ENCODE measurements at places on chromosomes 13 and 19.

DNA sequence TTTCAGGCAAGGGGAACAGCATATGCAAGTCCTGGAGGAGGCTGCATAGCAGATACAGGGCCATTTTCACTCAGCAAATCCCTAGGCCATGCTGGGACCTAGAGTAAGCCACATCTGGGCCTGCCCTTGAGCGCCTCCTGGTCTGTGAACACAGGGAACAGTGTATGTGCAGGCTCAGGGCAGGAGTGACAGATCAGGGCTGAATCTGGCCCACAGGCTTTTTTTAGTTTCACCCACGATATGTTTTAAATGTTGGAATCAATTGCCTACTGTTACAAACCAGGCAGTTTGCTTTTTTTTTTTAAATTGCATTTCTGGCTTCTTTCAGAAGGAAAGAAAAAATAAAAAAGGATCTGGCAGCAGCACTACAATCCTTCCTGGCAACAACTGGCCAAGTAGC is 1.5 kb upstream of the TMEM145 start:
- DNase-seq, result no peak

DNA sequence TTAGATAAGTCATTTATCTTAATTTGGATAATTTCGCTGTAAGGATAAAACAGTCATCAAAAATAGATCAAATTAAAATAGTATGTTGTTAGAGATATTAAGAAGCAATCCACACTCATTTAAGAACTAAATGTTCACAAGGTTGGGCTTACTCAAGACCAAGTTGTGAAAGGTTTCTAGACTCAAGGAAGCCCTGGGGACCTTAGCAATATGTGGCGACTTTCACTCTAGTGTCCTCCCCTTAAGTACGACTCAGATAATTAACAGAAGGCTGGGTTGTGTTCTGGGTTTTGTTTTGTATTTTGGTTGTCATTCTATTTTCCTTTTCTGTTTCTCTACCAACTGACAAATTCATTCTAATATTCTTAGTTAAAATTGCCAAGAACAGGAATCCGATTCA is 1008.0 kb downstream of the PCDH9 start:
- no peak for DNase-seq

GRCh38 chr13:37029617-37030016 is 29.0 kb downstream of the EXOSC8 start:
- DNase-seq, result no peak

- no peak for DNase-seq
These were observed 35.8 kb downstream of the ATP12A start for GRCh38 chr13:24716011-24716410.
